NCI-H1105 treated with DMSO at 0.1 percent for 48 hours (cell line): ENCODE measurements at places on chromosomes 5 and 9.

DNA sequence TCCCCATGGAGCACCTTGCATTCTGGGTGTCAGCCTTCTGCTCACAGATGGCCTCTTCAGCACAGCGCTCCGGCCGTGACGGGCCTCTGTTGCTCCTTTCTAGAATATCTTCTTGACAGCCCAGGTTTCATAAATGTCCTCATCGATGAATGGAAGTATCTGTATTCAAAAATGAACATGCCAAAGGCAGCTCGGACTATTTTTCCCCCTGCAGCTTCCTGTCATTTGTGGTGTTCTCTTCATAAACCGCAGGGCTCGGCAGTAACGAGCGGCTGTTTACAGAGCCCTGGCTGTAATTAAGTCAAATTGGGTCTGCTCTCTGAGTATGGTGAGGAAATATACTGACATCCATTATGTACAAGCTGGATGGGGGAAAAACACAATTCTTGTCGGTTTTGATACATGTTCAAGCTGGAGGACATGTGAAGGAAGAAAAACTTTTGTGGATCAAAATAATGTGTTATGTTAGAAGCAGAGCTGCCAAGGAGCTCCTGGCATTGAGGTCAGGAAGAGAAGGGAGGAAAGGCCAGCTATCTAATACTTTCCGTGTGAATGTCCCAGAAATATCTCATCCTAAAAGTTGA lies 154.1 kb upstream of the CD180 start:
- peak; percentile 53 for DNase-seq

GRCh38 chr5:151384106-151384505 lies 36.7 kb upstream of the SLC36A2 start:
- DNase-seq, result no peak

DNA sequence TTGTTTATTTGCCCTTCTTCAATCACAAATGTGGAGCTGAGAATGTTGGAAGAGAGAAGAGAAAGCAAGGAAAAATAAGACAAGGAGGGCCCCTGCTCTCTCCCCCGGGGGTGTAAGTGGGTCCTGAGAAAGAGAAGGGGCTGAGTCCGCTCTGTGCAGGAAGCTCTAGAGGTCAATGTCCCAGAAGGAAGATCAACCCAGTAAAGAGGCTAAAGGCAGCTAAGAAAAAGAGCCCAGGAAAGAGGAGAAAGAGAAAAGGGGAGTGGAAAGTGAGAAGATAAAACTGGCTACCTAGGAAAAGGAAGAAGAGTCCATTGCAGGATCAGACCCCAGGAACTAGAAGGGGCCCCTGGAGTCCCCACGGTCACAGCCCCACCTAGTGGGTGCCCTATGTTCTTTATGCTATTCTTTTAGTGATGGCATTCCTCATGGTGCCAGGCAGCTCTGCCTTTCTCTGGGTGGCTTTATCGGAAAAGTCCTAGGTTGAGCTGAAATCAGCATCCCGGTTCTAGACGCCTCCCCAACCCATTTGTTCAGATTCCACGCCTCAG lies 583.4 kb downstream of the ACTL7B start:
- peak; percentile 56 for DNase-seq

DNA sequence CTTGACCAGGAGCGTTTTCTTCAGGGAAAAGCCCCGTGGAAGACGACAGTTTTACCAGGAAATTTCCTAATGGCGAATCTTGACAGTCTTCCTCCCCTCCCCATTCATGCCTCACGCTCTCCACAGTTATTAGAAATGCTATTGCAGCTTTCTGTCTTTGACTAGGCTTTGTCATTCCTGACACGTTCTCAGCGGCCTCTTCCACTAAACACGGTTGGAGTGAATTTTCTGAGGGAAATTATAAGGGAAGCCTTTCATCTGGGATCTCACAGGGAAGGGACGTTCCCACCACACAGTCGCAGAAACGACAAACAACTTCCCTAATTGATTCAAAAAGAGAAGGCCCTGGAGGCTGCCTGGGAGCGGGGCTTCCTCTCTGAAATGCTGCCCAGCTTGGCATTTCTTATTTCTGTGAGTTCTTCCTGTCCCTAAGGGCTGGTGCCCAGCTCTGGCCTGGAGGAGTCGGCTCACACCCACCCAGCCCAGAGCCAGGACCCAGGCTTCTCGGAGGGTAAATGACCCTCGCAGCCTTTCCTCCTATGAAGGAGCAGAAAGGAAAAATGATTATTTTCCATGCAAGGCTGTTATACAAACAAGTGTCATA lies 57.1 kb upstream of the PPP1R26 start:
- no peak for DNase-seq

DNA sequence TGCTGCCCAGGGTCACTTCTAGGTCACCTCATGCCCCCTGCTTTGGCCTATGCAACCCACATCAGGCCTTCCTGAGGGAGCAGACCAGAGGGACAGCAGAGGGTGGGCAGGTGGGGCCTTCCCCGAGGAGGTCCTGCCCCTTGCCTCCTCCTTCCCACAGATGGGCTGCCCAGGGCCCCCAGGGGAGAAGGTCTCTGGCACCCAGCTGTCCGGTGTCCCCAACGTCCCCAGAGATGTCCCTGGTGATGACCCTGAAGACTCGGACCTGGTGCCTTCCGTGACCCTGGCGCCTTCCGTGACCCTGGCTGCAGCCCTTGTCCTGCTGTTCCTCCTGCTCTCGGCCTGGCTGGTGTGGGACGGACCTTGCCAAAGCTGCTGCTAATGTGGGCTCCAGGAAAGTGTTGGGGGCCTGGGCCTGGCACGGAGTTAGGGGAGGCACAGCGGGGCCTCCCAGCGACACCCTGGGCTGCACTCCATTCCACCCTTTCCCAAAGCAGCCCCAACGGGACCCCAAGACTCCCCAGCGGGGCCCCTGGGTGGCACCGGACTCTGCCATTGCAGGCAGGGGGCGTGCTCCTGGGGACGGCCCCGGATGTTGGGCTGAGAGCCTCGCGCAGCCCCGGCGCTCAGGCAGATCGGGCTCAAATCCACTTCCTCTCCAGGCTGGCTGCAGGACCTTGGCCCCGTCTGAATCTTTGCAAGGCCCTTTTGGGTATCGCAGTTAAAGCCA lies 6.8 kb upstream of the SLC2A6 start:
- no peak for DNase-seq

- no peak for DNase-seq
These were observed 110.5 kb downstream of the CACNA1B start for GRCh38 chr9:137988051-137988450.

- no peak for DNase-seq
These were observed 11.1 kb downstream of the LCP2 start for GRCh38 chr5:170286386-170286925.

DNA sequence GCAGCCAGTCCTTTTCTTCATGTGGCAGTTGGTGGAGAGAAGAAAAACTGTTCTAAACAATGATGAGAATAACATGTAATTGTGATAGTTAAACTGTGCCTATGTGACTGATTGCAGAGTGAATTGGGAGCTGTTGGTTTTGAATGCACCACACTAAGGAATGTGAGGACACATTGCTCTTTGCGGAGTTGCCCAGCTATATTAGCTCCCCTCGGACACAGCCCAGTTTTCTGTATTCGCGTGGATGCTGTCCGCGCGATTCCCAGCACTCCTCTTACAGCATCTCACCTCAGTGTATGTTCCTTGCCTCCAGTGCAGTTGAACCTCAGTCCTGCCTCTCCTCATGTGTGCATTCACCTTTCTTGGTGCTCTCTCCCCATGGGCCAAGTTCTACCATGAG lies 32.2 kb downstream of the TGFBI start:
- DNase-seq, result no peak

- DNase-seq, result no peak
These were observed 617 bp upstream of the FPGS start for GRCh38 chr9:127801955-127802575.

GRCh38 chr5:24623031-24623430 lies 21.7 kb downstream of the CDH10 start:
- DNase-seq, result peak; percentile 51

DNA sequence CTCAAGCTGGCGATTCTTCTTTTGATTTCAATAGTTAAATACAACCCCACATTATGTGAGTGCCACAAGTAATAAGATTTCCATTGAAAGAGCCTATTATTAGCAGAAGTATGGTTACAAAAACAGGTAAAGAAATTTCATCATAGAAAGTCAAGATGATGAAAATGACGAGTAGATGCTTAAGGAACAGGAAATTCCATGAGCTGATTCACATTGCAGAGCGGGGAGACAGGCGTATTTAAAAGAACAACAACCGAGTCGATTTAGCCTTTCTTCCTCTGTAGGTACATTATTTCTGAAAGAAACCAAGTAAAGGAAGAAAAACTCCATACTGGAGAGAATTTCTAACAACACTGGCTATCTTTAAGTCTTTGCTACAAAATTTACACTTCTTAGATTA lies 310.4 kb downstream of the SLF1 start:
- no peak for DNase-seq

DNA sequence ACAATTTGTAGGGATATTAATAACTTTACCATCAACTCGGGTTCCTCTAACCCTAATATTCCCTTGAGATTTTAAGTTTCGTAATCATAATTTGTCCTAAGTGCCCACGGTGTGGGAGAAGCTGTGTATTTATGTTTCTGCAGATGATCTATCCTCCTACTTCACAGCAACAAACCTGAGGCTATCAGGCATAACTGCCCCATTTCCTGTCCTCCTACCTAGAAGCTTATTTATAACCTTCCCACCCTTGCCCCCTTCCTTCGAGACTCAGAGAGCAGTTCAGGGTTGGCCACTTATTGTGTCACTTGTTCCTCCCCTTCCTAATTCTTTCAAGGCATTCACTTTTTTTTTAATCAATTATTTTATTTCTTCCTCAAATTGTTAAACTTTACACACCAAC lies 29.6 kb upstream of the LCP2 start:
- DNase-seq, result no peak

GRCh38 chr9:30505311-30505710 lies 1879.1 kb upstream of the ACO1 start:
- DNase-seq, result no peak

DNA sequence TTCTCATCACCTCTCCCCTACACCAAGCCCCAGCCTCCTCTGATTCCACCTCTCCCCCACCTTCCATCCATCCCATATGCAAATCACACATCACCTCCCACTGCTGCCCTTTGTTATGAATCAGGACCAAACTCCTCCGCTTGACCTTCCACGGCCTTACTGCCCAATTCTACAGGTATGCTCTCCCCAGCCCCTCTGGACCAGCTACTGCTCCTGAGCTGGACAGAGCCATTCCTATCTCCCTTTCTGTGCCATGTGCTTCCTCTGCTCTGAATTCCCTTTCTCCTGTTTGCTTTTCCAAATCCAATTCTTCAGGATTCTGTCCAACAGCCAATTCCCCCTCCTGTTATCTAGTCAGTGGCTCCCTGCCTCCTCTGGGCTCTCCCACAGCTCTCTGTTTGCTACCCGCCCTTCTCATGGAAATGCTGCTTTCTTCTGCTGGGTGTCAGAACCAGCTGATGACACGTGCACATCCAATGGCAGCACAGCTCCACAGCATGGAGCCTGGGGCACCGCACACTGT lies 8.3 kb downstream of the FABP6 start:
- DNase-seq, result no peak
